HT1080 (cell line): ENCODE measurements at places on chromosomes 16 and 17.

DNA sequence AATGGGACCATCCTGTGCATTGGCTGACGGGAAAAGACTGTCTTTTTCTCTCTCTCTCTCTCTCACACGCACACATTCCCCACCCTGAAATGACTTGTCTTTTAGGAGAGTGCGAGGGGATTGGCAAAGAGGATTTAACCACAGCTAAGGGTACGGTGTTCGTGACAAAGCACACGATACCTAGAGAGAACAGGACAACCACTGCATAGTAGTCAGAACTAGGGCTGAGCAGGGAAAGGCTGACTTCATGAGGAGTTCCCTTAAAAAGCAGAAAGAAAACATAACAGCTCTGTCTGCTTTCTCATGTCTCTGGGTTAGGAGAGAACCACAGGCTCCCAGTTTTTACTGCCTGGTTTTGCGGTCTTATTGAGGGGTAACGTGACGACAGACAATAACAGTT, 742.8 kb upstream of the SOX9 start:
- no peak for DNase-seq

DNA sequence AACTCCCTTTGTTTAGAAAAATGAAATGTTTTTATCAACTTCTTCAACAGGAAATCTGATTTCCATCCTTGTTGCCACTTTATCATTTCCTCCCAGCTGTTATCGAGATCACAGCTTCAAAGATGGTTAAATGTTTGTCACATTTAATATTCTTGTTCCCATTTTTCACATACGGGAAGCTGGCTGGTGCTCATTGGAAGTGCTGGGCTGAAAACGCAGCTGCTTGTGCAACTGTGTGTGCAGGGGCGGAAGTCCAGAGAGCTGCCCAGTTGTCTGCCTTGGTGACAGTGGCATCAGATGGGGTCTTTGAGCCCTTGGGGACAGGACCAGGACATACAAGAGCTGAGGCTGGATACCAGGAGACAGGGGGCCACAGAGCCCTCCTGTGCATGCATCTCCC, 549.2 kb upstream of the CDH11 start:
- DNase-seq, result no peak

DNA sequence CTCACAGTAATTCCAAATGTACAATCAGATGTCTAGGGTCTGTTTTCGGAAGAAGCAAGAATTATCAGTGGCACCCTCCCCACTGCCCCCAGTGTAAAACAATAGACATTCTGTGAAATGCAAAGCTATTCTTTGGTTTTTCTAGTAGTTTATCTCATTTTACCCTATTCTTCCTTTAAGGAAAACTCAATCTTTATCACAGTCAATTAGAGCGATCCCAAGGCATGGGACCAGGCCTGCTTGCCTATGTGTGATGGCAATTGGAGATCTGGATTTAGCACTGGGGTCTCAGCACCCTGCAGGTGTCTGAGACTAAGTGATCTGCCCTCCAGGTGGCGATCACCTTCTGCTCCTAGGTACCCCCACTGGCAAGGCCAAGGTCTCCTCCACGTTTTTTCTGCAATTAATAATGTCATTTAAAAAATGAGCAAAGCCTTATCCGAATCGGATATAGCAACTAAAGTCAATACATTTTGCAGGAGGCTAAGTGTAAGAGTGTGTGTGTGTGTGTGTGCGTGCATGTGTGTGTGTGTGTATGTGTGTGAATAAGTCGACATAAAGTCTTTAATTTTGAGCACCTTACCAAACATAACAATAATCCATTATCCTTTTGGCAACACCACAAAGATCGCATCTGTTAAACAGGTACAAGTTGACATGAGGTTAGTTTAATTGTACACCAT, 59.7 kb downstream of the HLF start:
- DNase-seq, result no peak

GRCh38 chr17:78985395-78985794, 5.7 kb upstream of the LGALS3BP start:
- DNase-seq, result no peak

- DNase-seq, result peak; percentile 93
These were observed 17.6 kb downstream of the ZNF213 start for GRCh38 chr16:3152277-3152990.

GRCh38 chr17:71500761-71501555, 619.9 kb upstream of the SOX9 start:
- DNase-seq, result no peak

DNA sequence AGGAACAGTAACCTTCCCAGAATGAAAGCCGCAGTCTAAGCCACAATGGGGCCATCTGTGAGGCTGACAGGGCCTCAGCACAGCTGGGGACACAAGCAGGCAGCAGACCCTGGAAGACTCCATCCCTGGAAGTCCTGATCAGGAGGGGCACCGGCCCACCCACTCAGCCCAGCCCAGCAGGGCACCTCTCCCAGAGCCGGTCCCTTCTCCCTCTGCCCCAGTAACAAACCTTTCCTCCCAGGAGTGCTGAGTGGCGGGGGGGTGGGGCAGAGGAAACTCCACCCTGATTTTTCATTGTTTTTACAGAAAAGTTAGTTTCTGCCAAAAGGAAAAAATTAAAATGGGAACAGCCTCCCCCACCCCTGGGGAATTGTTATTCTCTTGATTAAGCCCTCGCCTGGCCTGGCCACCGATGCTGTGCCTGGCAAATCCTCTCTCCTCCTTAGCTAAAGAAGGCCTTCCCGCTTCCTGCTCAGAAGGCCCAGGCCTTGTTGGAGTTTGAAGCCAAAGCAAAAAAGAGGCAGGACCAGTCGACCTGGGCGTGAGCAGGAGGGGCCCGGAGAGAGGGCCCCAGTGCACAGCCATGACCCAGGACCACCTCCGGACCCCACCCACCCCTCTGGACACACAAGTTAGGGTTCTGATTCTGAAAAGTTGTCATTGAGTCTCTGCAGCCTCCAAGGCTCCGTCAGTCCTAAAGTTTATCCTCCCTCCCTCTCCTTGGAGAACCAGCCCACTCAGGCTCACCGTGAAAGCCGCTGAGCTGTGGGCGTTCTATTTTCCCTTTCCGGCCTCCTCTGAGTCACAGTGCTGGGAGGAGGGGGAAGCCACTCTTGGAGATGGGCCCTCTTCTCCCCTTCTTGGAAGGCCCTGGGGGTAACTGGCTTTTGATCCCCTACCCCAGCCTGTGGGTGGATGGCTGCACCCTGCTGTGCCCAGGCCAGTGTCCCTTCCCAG, 128.4 kb upstream of the TNRC6C start:
- peak; percentile 63 for DNase-seq

GRCh38 chr17:42098730-42099399, 592 bp upstream of the ZNF385C start:
- no peak for DNase-seq

GRCh38 chr17:44996304-44996703, 28.2 kb upstream of the C1QL1 start:
- DNase-seq, result no peak

DNA sequence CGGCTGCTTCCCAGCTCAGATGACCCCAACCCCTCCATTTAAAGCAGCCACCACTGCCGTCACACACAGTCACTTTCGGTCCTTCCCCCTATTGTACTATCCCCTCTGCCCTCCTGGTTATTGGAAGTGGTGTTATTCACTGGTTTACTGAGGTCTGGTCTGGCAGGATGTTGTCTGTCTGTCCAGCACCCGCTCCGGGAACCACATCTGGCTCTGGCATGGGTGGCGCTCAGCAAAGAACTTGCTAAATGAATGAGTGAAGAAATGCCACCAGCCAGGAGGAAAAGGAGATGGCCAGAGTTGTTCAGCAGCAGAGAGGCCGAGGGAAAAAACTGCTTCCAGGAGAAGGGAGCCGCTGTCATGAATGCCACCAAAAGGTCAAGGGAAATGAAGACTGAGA, 161.6 kb downstream of the GSG1L start:
- DNase-seq, result no peak

- no peak for DNase-seq
These were observed 85.2 kb upstream of the NKD1 start for GRCh38 chr16:50462793-50463507.

DNA sequence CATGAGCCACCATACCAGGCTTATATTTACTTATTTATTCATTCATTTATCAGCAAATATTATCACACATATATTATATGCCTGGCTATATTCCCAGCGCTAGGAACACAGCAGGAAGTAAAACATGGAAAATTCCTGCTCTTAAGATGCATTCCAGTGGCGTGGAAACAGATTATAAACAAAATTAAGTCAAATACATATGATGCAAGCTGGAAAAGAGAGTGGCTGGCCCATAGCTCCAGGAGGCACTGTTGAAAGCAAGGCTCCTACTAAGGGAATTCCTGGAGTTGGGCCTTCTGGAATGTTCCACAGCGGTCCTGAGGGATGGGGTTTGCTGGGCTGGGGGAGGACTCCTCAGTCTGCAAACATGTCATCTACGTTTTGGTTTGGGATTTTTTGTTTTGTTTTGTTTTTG, 18.4 kb downstream of the ADCY9 start:
- no peak for DNase-seq

- peak; percentile 43 for DNase-seq
These were observed 18.6 kb downstream of the COG7 start for GRCh38 chr16:23434380-23434779.

DNA sequence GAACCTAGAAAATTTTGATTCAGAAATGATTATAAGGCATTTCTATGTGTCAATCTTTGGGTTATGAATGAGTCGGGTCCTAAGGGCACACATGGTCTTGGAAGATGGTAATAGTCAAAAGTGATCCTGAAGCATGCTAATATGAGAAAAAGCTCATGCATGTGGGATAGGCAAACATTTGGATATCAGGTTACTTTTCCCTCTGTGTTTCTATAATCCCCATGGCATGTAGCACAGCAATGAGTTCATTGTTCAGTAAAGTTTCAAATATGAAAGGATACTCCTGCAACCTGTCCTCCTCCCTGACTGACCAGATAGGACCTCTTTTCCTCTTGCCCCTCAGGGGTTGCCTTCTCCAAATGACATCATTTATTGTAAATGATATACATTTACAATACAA, 249.9 kb upstream of the MON1B start:
- peak; percentile 4 for DNase-seq

DNA sequence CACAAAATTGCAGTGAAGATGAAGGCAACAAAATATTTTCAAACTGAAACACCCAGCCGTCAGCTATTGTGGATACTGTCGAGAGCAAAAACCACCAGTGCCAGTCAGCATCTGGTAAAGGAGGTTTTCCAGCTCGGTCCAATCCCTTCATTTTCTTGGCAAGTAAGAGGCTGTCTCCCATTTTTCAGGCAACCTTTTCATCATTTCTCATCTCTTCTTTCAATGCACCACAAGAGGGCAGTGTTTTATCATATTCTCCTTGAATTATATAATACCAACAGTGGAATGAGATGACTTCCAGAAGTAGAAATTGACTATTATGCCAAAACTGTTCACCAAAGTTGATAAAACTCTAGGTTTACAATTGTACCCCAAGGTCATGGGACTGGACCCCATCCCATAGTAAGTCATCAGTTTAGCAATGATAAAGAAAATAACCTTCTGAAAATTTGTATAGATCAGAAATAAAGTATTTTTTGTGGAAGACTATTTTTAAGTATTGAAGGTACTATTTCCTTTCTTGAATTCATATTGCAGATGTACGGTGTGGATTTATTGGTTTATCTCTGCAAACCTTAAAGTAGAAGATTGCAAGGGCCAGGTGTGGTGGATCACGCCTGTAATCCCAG, 16.8 kb downstream of the NQO1 start:
- DNase-seq, result peak; percentile 61

GRCh38 chr16:47056688-47057629, 83.5 kb upstream of the DNAJA2 start:
- DNase-seq, result no peak

DNA sequence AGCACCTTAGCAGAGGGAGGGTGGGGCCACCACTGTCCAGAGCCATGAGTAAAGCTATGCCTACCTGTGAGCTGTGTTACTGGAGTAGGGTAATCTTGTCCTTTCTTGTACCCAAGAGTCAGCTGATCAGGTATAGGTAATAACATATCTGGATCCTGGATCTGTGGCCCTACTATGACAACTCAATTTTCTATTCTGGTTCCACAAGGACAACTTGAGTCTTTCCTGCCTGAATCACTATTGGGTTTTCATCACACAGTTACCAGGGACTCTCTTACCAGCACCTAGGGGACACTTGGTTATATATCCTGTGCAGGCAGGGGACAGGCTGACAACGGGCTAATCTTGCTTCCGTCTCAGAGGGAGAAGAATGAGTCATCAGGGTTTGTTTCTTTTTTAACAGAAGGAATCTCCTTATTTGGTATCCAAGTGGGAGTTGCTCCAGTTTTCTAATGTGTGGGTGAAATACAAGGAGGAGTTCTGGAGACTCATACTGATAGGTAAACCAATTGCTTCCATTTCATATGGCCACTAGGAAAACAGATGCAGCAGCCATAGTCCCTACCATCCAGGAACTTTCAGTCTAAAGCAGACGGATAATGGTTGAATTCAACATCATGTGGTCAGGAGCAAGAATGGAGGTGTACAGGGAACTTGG, 6.8 kb downstream of the ZNF267 start:
- DNase-seq, result peak; percentile 73

DNA sequence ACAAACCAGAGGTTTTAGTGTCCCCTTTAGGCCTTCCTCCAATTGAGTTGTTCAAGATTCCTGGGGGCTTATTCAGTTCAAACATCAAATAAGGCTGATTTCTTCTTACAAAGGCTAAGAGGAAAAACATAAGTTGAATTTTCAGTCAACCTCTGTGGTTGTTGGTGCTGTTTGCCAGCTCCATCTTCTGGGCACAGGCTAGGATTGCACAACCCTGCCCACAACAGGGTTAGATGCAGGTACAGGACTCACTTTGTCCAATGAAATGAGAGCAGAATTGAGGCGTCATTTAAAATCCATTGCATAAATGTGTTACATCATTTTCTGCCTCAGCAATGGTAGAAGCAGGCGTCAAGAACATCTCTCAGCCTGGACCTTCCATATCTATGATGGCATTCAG, 173.3 kb downstream of the PMP22 start:
- no peak for DNase-seq

DNA sequence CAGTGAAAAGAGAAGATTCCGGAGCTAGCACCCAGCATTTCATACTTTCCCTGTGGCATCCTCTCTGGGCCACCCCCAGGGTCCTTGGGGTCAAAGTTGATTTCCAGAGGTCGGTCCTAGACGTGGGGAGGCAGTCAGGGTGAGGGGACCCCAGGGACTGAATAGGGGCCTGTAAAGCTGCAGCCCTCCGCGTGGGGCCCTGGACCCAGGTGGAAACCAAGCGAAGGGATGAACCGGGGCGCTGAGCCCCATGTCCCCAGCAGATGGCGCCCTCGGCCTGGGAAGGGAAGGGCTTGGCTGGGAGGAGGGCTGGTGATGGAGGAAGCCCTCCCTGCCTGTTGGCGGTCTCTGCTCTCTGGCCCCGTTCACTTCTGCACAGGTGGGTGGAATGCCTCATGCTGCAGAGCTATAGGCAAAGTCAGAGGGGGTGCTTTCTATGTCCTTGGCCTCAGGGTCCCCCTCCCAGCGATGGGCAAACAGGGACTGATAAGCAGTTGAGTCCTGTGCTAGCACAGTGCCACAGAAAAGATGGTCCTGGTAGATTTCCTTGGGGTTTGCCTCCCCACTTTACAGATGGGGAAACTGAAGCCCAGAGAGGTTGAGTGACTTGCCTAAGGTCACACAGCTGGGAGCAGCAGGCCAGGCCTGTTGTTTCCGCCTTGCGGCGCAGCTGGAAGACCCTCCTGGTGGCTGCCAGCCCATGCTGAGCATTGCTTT, 163.4 kb upstream of the CIBAR2 start:
- peak; percentile 59 for DNase-seq
